ENCODE measurements at places on chromosomes 2 and 18.

- no peak for DNase-seq
Observed at GRCh38 chr18:23165271-23166068, 30.2 kb downstream of the CABLES1 start.

GRCh38 chr2:238154570-238154969 lies 4.2 kb upstream of the ERFE start:
- DNase-seq = no peak

DNA sequence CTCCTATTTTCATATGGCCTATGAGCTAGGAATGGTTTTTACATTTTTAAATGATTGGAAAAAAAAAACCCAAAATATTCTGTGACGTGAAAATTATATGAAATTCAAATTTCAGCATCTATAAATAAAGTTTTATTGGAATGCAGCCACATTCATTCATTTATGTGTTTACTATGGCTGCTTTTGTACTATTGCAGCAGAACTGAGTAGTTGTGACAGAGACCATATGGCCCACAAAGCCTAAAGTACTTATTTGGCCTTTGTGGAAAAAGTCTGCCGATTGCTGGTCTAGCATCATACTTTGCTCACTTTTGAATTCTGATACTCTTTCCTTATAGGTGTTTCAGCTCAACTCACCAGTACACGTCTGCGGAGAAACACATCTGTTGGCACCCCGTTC lies 39.0 kb downstream of the MYO3B start:
- no peak for DNase-seq

GRCh38 chr18:33750366-33750765 lies 172.3 kb downstream of the ASXL3 start:
- no peak for DNase-seq

- DNase-seq = no peak
Observed at GRCh38 chr2:61926531-61927477, 21.3 kb downstream of the COMMD1 start.

DNA sequence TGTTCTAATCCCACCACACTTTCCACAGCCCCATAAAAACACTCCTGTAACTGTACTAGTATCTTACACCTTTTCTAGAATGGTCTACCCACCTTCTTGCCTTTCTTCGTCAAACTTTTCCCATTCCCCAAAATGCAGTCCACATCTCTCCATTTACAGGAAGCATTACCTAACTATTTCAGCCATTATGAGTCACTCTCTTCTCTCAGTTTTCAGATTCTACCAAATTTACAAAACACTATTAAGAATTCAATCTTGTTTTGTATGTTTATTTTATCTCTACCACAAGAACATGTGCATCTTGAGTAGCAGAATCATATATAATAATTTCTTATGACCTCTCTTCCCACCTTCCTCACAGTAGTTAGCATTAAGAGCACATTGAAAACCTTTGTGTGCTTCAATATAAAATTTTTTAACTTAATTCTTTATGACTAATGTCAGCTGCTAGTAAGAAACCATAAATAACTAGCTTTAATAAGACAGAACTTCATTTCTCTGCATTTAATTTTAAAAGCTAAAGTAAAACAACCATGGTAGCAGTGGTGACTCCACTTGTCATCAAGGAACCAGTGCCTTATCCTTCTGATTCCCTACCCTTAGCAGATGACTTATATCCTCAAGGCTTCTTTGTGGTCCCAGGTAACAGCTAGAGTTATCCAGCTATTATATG lies 56.6 kb upstream of the MAP2 start:
- no peak for DNase-seq

- DNase-seq = no peak
Observed at GRCh38 chr2:237827421-237827987, 28.9 kb downstream of the RBM44 start.

Measured in kidney capillary endothelial cell (primary cell).